COLO829 (cell line): ENCODE measurements at places on chromosomes 6 and 20.

- DNase-seq: no peak
These were observed 39.3 kb downstream of the KLHL32 start for GRCh38 chr6:96963809-96964208.

GRCh38 chr6:41581381-41581991 is 35.3 kb downstream of the FOXP4 start:
- DNase-seq: peak; percentile 77

- DNase-seq: no peak
These were observed 787 bp upstream of the TNFRSF6B start for GRCh38 chr20:63695424-63696305.

GRCh38 chr6:161091972-161092701 is 100.6 kb downstream of the MAP3K4 start:
- DNase-seq: no peak

GRCh38 chr6:38432479-38432878 is 207.2 kb downstream of the BTBD9 start:
- peak; percentile 8 for DNase-seq

GRCh38 chr6:11015102-11015501 is 29.0 kb downstream of the ELOVL2 start:
- DNase-seq: no peak

GRCh38 chr20:5567644-5568043 is 182.6 kb upstream of the SHLD1 start:
- no peak for DNase-seq

GRCh38 chr20:46085179-46085851 is 4.4 kb downstream of the NCOA5 start:
- DNase-seq: no peak

DNA sequence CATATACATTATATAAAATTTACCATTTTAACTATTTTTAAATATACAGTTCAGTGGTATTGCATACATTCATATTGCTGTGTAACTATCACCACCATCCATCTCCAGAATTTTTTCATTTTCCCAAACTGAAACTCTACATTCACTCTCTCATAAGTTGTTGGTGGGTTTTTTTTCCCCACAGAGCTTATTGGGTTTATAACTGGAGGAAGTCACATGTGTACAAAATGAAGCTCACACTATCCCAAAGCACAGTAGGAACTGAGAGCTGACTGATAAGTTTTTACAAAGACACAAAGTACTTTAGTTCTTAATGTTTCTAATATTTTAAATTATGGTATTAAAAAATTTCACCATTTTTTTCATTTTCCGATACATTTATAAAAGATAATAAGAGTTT is 78.8 kb upstream of the TNFAIP3 start:
- no peak for DNase-seq

- DNase-seq: no peak
These were observed 39.5 kb downstream of the KCNQ5 start for GRCh38 chr6:72661411-72661810.

DNA sequence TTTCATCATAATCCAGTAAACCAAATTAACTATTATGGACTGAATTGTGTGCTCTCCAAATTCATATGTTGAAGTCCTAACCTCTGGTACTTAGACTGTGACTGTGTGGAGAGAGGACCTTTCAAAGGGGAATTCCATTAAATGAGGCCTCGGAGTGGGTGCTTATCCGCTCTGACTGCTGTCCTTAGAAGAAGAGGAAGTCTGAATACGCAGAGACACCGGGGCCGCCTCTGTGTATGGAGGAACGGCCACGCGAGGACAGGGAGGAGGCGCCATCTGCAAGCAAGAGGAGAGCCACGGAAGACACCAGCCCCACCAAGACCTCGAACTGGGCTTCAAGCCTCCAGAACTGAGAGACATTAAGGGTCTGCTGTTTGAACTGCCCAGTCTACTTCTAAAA is 35.6 kb upstream of the RPS6KA2 start:
- DNase-seq: no peak

DNA sequence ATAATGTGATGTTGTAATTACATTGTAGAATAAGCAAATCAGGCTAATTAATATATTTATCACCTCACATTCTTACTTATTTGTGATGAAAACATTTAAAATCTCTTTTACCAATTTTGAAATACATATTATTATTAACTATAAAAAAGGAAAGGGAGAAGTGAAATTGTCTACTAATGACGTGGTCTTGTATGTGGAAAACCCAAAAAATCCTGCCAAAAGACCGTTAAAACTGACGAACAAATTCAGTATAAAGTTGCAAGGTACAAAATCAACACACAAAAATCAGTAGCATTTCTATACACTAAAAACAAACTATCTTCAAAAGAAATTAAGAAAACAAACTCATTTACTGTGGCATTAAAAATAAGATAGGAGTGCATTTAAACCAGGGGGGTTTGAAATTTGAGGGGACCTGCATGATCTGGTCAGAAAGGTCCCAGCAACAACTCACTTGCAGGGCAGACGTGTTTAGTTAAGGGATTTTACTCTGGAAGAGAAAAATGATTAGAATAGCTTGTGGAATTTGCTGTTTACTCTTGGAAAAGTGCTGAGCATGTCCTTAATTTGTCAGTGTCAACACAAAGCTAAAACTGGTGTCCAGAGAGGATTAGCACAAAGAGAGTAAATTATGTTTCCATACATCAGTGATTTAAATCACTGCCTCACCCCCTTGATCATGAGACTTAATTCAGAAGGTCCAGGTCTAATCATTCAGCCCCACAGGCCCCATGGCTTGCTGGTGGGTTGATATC is 235.0 kb upstream of the RIN2 start:
- DNase-seq: no peak

DNA sequence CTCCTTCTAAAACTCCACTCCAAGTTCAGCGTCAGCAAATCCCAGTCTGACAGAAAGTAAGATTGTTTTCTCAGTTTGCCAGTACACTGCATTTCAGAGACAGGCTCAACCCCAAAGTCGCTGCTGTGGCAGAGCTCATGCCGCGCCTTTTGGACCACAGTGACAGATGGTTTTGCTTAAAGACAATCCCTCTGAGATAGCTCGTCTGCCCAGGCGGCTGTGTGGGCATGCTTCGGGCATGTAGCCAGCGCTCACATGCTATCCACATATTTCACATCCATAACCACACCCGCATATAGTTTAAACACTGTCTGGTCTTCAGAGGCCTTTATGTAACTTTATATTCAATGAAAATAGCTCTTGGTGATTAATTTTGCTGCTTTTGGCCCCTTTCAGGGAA is 14.7 kb upstream of the PXDC1 start:
- DNase-seq: peak; percentile 61
